Endothelial cell (in vitro differentiated cells): ENCODE measurements at places on chromosomes 3 and 15.

DNA sequence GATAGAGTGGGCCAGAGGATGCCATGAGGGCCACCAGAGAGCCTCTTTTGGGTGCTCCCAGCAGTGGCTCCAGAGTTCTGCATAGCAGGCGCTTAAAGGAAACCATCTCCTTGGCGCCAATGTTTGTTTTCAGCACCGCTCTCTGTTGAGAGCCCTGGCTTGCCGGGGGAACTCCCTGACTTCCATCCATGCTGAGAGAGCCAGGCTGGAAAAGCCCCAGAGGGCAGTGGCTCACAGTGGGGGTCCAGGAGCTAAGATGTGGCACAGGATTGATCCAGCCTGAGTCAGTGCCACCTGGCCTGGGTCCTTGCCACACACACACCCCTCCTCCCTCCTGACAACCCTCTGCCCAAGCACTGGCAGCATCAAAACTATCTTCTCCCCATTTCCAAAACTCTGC, 50.4 kb upstream of the HACD2 start:
- DNase-seq, result no peak

DNA sequence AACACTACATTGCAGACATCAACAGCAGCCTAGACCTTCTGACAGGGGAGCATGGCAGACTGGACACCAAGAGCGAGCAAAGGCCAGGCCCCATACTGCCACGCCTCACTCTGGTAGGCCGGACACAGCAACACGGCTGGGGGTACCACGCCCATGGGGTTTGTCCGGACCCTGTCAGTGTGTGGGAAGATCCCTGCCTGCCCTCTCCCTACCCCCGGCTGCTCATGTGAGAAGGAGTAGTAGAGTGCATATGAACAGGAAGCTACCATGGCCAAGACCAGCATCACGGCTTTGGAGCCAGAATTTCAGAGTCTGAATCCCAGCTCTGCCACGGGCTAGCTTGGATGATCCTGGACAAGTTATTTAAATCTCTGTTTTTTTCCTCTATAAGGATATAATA, 27.9 kb downstream of the ALDH1L1 start:
- DNase-seq, result no peak

DNA sequence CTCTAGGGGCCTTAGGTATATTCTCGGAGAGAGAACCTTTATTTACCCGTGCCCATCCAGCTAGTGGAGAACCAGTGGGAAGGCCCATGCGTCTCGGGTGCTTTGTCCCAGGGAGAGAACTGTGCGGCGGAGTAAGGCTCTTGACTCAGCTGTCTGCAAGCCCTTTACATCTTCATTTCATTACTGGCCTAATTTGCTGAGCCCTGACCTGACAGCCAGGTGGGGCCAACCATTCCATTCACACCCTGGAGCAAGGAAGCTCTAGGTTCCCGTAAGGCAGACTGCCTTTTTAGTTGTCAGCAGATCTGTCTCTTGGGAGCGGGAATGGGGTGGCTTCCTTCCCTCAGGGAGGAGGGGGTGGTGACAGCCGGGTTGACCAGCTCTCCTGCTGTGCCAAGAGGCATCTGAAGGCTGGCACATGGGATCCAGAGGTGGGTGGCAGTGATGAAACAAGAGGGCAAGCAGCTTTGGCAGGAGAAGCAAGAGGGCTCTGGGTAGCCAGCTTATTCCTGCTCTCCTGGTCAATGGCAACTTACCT, 36.4 kb downstream of the SV2B start:
- no peak for DNase-seq

- no peak for DNase-seq
These were observed 59.9 kb downstream of the CHL1 start for GRCh38 chr3:256501-256900.

DNA sequence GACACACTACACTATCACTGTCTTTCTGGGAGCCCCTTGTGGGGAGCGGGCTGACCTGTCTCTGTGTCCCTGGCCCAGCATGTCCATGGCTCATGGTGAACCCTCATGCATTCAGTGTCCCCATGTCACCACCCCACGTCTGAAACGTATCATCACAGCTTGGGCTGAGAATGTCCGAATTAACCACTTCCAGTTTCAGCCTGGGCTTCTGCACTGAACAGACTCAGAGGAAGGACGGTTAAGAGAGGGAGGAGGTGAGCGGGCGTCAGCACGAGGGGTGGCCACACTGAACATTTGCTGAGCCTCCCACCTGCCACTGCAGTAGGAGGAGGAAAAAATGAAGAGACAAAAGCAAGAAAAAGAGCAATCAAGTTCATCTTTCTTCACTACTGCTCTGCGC, 30.5 kb downstream of the ATP2B2 start:
- no peak for DNase-seq

GRCh38 chr15:35834216-35834830, 288.4 kb upstream of the DPH6 start:
- DNase-seq, result no peak
